Liver (tissue), 10 donors: ENCODE measurements at places on chromosomes 13 and 19. TPM values are rescaled to one million over a fixed set of nuclear protein-coding genes. Genes with fewer than 3 reads are reported as not detected.

DNA sequence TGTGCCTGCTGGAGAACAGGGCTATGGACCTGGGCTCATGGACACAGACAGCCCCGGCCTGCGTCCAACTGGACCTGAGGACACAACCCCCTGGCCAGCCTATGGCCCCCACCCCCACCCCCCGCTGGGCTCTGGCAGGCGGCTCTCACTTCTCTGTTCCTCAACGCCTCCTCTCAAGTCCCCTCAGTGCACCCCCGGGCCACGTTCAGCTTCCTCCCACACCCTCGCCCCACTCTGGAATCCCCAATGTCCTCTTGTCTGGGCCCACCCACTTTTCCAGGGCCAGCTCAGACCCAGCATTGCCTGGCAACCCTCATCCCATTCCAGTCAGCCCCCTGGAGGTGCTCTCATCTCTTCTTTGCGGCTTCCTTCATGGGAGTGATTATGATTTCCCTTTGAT, 130.2 kb upstream of the SPACA7 start:
- H3K27ac ChIP-seq: no peak overlapping the region
- no peaks in the 10 kb centered on the region for H3K36me3 ChIP-seq
- no peaks in the 10 kb centered on the region for H3K27me3 ChIP-seq
- DNase-seq: peak; percentile 24
- H3K4me3 ChIP-seq: no peak overlapping the region

FAM124A gene
- 0.51 TPM for total RNA-seq

GRCh38 chr19:50739914-50740426, 16.8 kb downstream of the CLEC11A start:
- H3K27me3 ChIP-seq: peaks cover 5% of the 10 kb centered on the region
- H3K36me3 ChIP-seq: no peaks in the 10 kb centered on the region
- no peak overlapping the region for H3K4me3 ChIP-seq
- DNase-seq: no peak

DNA sequence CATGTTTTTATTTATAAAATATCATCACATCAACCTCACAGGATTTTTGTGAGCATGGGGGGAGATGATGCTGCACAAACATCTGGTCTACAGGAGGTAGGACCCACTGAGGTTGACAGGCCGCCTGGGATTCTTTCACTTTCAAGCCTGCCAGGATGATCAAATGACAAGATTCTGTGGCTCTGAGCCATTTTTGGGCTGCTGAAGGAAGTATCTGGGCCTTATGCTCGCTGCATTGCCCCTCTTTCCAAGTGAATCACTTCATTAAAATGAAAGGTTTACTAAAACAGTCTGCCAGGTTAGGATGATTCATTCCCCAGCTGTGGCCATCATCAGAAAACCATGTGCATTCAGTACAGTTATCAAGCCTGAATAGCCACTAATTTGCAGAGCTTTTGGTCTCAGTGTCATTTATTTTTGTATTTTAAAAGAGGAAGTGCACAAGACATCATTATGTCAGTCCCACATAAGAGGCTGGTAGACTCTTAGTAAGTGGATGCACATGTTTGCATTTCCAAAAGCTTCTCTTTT, 34.4 kb downstream of the STARD13 start:
- no peaks in the 10 kb centered on the region for H3K27me3 ChIP-seq
- no peak overlapping the region for H3K4me3 ChIP-seq
- H3K36me3 ChIP-seq: no peaks in the 10 kb centered on the region
- H3K27ac ChIP-seq: no peak overlapping the region
- peaks cover 2% of the 10 kb centered on the region for H3K4me1 ChIP-seq

ATCAY gene
- total RNA-seq: not detected

GRCh38 chr19:4538601-4538954, 1.3 kb downstream of the LRG1 start:
- peak overlapping the region; percentile 85 for H3K27ac ChIP-seq
- H3K4me3 ChIP-seq: peak overlapping the region; percentile 77
- DNase-seq: no peak
- no peaks in the 10 kb centered on the region for H3K27me3 ChIP-seq
- H3K36me3 ChIP-seq: no peaks in the 10 kb centered on the region
- H3K4me1 ChIP-seq: peaks cover 9% of the 10 kb centered on the region

GRCh38 chr13:100470866-100471505, 117.6 kb downstream of the GGACT start:
- no peak overlapping the region for H3K4me3 ChIP-seq
- no peaks in the 10 kb centered on the region for H3K27me3 ChIP-seq

DNA sequence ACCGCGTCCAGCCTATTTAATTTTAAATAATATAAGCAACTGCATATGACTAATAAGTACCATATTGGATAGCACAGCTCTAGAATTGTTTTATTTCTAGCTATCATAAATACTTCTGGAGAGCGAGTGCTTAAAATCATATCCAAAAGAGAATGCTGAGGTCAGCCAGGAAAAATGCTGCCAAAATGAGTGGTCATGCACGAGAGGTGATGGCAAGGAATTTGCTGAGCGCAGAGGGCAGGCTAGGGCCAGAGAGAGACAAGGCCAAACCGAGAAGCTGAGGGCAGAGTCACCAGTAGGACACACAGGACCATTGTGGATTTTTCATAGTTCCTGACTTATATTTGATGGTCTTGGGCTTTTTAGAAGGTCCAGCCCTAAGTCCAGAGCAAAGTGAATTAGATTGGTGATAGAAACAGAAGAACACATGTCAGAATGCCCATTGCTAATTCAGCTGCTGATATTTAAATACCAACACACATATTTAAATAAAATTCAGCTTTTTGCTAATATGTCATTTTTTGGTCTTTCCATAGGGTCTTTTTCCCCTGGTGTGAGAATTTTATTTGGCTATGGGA, 33.6 kb upstream of the UBL3 start:
- no peak overlapping the region for H3K4me3 ChIP-seq
- no peak overlapping the region for H3K27ac ChIP-seq
- no peaks in the 10 kb centered on the region for H3K27me3 ChIP-seq
- H3K4me1 ChIP-seq: no peaks in the 10 kb centered on the region

GRCh38 chr13:36530050-36530789, 97.9 kb downstream of the CCNA1 start:
- no peaks in the 10 kb centered on the region for H3K36me3 ChIP-seq
- DNase-seq: no peak
- no peak overlapping the region for H3K4me3 ChIP-seq

KIR2DL1 gene
- not detected for total RNA-seq

DNA sequence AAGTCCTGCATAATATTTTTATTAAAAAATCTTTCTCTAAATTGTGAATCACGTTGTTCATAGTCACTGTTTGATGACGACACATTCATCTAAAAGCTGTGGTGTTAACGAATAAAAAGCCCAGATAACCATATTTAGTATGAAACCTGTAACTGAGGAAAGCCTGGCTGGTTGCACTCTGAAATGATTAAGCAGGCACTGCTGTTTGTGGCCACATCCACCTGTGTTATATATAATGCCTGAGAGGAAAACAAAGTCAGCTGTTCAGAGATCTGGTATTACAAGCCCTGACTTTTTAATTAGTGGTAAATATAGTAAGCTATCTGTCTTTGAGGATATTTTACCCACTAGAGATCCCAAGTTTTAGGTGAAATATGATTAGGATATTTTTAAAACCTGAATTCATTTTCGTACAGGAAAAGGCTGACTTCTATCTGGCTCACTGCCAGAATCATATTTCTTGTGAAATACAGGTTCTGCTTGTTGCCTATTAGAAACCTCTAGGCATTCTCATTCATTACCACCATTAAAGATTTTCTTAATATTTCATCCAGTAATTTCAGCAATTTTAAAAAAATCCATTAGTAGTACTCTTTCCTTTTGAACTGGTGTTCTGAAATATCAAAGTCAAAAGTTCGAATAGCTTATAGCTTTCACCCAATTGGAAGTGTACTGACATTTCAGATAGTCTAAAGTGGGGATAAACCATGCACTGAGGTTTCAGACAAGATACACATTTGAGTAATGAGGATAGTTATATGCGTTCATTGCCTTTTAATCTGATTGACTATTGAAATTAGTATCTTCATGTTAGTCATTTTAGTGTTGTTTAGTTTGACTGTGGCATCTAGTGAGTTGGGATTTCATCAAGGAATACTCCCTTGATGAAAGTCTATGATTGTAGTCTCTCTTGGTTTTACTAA, 79.7 kb downstream of the LMO7 start:
- H3K27me3 ChIP-seq: no peaks in the 10 kb centered on the region
- H3K36me3 ChIP-seq: no peaks in the 10 kb centered on the region
- no peak for DNase-seq
- no peaks in the 10 kb centered on the region for H3K4me1 ChIP-seq

SHANK1 gene
- 0.17 TPM for total RNA-seq

CPB2 gene
- total RNA-seq: 997 TPM

DNA sequence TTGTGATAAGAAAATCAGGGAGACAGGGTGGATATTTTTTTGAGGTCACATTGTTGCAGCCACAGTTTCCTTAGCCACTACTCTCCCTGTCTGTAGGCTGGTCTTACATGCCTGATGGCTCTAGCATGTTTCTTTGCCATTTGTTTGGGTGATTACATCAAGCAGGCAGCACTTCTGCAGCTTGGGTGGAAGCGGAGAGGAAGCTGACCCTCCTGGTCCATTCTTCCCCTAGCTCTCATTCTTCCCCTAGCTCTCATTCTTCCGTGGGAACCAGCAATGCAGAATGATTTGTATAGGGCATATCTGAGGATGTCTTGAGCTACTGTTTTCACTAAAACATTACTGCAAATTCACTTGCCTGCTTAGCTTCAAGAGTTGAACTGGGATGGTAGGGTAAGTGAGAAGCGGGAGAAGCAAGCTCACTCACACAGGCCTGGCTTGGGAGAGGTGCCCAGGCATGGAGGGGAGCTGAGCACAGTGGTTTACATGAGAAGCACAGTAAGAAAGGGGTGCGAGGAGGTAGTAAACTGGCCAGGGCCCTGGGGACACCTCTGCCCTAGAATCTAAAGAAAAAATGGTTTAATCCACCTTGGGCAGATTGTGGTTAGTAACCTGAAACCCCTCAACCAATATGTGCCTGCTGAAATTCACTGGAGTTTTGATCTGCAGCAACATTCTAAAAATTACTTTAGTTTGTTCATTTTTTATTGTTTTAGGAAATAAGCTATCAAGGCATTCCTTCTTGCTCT, 538.9 kb downstream of the RFC3 start:
- no peaks in the 10 kb centered on the region for H3K27me3 ChIP-seq
- H3K4me3 ChIP-seq: no peak overlapping the region
- no peaks in the 10 kb centered on the region for H3K36me3 ChIP-seq
- DNase-seq: no peak

HIF3A gene
- 5.7 TPM for total RNA-seq

GRCh38 chr19:34499155-34499834, 17.7 kb downstream of the WTIP start:
- no peaks in the 10 kb centered on the region for H3K27me3 ChIP-seq
- H3K4me3 ChIP-seq: no peak overlapping the region
- no peak for DNase-seq

DNA sequence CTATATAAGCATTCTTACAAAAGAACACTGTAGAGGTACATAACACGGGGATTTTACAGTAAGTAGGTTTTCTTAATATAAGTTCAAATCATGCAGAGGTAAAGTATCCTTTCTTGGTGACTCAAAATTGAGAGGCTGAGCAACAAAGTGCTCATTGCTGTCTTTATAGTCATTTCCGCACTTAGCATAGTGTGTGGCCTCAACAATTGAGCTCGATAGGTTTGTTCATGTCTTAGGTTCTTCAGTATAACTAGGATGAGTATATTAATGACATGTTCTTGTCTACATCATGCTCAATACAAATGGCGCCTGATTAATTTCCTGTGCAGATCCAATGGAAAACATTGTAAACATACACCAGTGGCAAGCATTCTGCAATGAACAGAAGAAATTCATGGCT, 1.4 kb downstream of the WDFY2 start:
- peak overlapping the region; percentile 95 for H3K27ac ChIP-seq
- no peak for DNase-seq
- no peaks in the 10 kb centered on the region for H3K4me1 ChIP-seq
- no peaks in the 10 kb centered on the region for H3K27me3 ChIP-seq

DNA sequence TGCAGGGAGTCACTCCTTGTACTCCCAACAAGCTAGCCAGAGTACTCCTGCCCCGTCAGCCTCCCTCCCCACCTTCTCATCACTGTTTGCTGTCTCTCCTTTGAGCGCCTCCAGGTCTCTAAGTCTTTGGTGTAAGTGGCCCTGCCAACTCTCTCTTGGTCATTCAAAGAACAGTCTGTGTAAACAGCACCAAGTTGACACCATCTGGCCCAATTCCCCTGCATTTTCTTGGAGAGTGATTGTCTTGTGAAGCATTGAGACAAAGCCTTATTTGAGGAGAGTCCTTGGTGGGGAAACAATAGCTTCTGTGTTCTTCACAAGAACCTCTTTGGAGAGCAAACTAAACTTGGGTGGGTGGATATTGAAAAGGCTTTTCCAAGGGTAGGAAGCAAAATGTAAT, 114.6 kb upstream of the RNF113B start:
- no peaks in the 10 kb centered on the region for H3K27me3 ChIP-seq
- peaks cover 14% of the 10 kb centered on the region for H3K4me1 ChIP-seq
- no peak overlapping the region for H3K4me3 ChIP-seq

GRCh38 chr13:35198613-35199200, 256.6 kb downstream of the NBEA start:
- no peak overlapping the region for H3K4me3 ChIP-seq
- H3K36me3 ChIP-seq: no peaks in the 10 kb centered on the region
- H3K27me3 ChIP-seq: no peaks in the 10 kb centered on the region
- H3K4me1 ChIP-seq: no peaks in the 10 kb centered on the region

DNA sequence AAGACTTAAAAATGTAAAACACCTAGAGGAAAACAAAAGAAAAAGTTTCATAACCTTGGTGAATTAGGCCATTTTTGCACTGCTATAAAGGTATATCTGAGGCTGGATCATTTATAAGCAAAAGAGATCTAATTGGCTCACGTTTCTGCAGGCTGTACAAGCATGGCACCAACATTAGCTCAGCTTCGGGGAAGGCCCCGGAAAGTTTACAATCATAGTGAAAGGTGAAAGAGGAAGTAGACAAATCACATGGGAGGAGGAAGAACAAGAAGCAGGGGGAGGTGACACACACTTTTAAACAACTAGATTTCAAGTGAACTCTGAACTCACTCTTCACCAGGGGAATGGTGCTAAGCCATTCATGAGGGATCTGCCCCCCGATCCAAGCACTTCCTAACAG, 1358.5 kb upstream of the PCDH9 start:
- no peaks in the 10 kb centered on the region for H3K27me3 ChIP-seq
- no peak overlapping the region for H3K4me3 ChIP-seq
- DNase-seq: no peak
- no peaks in the 10 kb centered on the region for H3K36me3 ChIP-seq
- H3K4me1 ChIP-seq: no peaks in the 10 kb centered on the region

- H3K27ac ChIP-seq: no peak overlapping the region
- DNase-seq: no peak
- no peak overlapping the region for H3K4me3 ChIP-seq
These were observed 104.5 kb downstream of the URI1 start for GRCh38 chr19:30046522-30046921.

- no peak overlapping the region for H3K4me3 ChIP-seq
- no peak overlapping the region for H3K27ac ChIP-seq
- H3K4me1 ChIP-seq: no peaks in the 10 kb centered on the region
- H3K36me3 ChIP-seq: peaks cover 2% of the 10 kb centered on the region
- no peaks in the 10 kb centered on the region for H3K27me3 ChIP-seq
These were observed 48.3 kb downstream of the SLAIN1 start for GRCh38 chr13:77745784-77746183.

- DNase-seq: no peak
- no peaks in the 10 kb centered on the region for H3K4me1 ChIP-seq
- H3K4me3 ChIP-seq: no peak overlapping the region
- H3K36me3 ChIP-seq: no peaks in the 10 kb centered on the region
- no peak overlapping the region for H3K27ac ChIP-seq
These were observed 11.6 kb downstream of the TMPRSS9 start for GRCh38 chr19:2371656-2372055.

CRLF1 gene
- 1.6 TPM for total RNA-seq
